ENCODE measurements at places on chromosomes 13 and 19. TPM values are rescaled to one million over a fixed set of nuclear protein-coding genes. Genes with fewer than 3 reads are reported as not detected.

AP2S1 gene
- total RNA-seq = 278 TPM

SLC6A16 gene
- total RNA-seq = 4.6 TPM

MBD3L2 gene
- total RNA-seq = 0.57 TPM

GRCh38 chr13:48891586-48891985 lies 84.1 kb upstream of the FNDC3A start:
- H3K36me3 ChIP-seq = no peaks in the 10 kb centered on the region
- DNase-seq = peak; percentile 39
- peak overlapping the region; percentile 77 for H3K27ac ChIP-seq

GRCh38 chr19:47729468-47729798 lies 15.9 kb upstream of the NOP53 start:
- H3K4me1 ChIP-seq = peaks cover 20% of the 10 kb centered on the region
- peaks cover 16% of the 10 kb centered on the region for H3K36me3 ChIP-seq
- H3K27ac ChIP-seq = peak overlapping the region; percentile 74
- peak overlapping the region; percentile 3 for H3K4me3 ChIP-seq
- peak; percentile 88 for DNase-seq
- H3K27me3 ChIP-seq = no peaks in the 10 kb centered on the region

DNA sequence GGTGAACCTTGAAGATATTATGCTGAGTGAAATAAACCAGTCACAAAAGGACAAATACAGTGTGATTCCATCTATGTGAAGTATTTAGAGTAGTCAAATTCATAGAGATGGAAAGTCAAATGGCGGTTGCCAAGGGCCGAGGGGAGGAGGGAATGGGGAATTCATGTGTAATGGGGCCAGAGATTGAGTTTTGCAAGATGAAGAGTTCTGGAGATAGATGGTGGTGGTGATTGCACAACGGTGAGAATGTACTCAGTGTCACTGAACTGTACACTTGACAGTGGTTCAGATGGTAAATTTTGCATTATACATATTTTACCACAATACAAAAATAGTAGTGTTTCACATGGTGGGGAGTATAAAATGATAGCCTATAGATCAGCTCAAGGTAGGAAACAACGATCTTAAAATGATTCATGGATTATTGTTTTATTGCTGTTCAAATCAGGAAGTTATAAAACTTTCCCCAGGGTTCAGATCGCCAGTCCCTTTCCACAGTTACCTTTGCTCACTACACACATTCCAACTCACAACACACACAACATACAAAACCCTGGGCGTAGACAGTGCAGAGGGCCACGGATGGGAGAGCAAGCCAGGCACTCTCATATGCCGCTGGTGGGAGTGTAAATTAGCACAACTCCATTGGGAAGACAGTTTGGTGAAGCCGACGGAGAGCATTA lies 219.9 kb downstream of the ZIC5 start:
- no peak overlapping the region for H3K27ac ChIP-seq
- H3K4me1 ChIP-seq = no peaks in the 10 kb centered on the region
- H3K36me3 ChIP-seq = no peaks in the 10 kb centered on the region
- H3K4me3 ChIP-seq = no peak overlapping the region
- H3K27me3 ChIP-seq = peaks cover 3% of the 10 kb centered on the region

DNA sequence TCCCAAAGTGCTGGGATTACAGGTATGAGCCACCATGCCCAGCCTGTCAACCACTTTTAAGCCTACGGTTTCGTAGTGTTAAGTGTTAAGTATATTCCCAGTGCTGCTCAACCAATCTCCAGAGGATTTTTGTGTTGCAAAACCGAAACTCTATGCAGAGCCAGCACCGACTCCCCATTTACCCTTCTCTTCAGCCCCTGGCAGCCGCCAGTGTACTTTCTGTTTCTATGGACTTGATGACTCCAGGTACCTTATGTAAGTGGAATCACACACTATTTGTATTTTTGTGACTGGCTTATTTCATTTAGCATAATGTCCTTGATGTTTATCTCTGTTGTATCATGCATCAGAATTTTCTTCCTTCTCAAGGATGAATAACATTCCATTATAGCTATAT lies 1.1 kb downstream of the SULT2A1 start:
- no peaks in the 10 kb centered on the region for H3K36me3 ChIP-seq
- no peaks in the 10 kb centered on the region for H3K27me3 ChIP-seq
- H3K4me1 ChIP-seq = no peaks in the 10 kb centered on the region
- no peak overlapping the region for H3K4me3 ChIP-seq
- no peak overlapping the region for H3K27ac ChIP-seq
- DNase-seq = no peak

- no peak overlapping the region for H3K4me3 ChIP-seq
These were observed 11.0 kb upstream of the CASP14 start for GRCh38 chr19:15038294-15038693.

GRCh38 chr19:29245215-29245614 lies 32.3 kb upstream of the UQCRFS1 start:
- no peaks in the 10 kb centered on the region for H3K4me1 ChIP-seq
- no peak overlapping the region for H3K27ac ChIP-seq
- H3K4me3 ChIP-seq = no peak overlapping the region
- H3K27me3 ChIP-seq = no peaks in the 10 kb centered on the region

GRCh38 chr19:7917267-7918061 lies 2.7 kb upstream of the SNAPC2 start:
- H3K27me3 ChIP-seq = peaks cover 22% of the 10 kb centered on the region
- no peak overlapping the region for H3K4me3 ChIP-seq
- H3K36me3 ChIP-seq = no peaks in the 10 kb centered on the region
- H3K4me1 ChIP-seq = peaks cover 30% of the 10 kb centered on the region
- no peak overlapping the region for H3K27ac ChIP-seq

DNA sequence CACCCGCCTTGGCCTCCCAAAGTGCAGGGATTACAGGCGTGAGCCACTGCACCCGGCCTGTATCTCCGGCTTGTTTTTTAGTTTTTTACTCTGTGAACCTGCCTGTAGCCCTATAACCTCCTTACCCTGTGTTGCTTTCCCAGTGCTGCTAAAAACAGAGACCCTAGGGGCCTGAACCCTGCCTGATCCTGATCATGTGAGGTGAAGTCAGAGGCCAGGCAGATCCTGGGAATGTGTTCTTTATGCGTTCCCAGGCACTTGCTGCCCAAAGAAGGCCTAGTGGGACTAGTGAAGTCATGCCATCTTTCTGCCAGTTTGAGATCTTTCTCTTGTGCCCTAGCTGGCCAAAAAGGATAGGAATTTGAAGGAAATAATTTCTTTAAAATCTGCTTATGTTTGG lies 4.6 kb downstream of the UBA2 start:
- H3K36me3 ChIP-seq = peaks cover 18% of the 10 kb centered on the region
- no peaks in the 10 kb centered on the region for H3K27me3 ChIP-seq
- H3K27ac ChIP-seq = no peak overlapping the region
- peaks cover 7% of the 10 kb centered on the region for H3K4me1 ChIP-seq

DNA sequence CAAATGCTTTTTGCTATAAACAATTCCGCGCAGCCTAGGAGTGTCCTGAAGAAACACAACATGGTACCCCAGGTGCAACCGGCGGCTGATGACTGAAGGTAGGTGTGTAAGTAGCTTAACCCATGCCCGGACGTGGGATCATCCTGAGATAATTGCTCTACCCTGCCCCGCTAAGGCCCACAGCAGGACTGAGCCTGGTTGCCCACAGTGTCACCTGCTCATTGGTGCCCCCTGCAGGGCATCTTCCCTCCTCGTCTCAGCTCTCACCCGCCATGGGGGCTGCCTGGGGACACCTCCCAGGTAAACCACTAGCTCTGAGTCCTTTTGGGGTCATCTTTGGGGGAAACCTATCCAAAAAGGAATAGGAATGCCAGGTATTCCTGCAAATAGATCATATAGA lies 22.3 kb downstream of the TMEM161A start:
- H3K4me1 ChIP-seq = peaks cover 7% of the 10 kb centered on the region

GRCh38 chr13:20964904-20965303 lies 62.4 kb upstream of the XPO4 start:
- H3K4me1 ChIP-seq = no peaks in the 10 kb centered on the region
- H3K36me3 ChIP-seq = no peaks in the 10 kb centered on the region
- no peak overlapping the region for H3K4me3 ChIP-seq
- DNase-seq = peak; percentile 40

DNA sequence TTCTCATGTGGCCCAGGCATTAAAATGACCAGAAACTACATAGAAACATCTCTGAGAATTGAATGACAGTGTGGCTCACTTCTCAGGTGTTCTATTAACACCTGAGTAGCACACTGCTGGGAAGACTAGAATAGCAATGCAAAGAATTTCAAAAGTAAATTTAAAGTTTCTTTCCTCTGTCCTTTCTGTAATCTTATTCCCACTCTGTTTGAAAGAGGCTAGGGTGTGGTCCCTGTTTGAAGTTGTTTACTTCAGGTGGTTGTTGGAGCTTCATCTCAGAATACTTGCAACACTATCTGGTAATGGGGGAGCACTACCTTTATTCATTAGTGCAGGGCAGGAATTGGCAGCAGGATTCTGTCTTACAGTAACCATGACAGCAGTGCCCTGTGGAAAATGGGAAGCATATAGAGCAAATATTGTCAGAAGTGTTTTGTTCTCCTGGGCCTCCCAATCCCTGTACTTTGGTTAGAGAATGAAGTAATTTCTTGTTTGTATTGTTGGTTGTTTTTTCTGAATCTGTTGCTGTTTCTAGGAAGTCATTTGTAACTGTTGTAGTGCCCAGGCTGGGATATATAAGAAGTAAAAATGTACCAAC lies 1210.2 kb upstream of the ATXN8OS start:
- no peaks in the 10 kb centered on the region for H3K36me3 ChIP-seq
- H3K27me3 ChIP-seq = no peaks in the 10 kb centered on the region
- no peak overlapping the region for H3K4me3 ChIP-seq
- no peak for DNase-seq
- H3K27ac ChIP-seq = no peak overlapping the region
- no peaks in the 10 kb centered on the region for H3K4me1 ChIP-seq

GRCh38 chr19:7287722-7288121 lies 6.5 kb downstream of the INSR start:
- DNase-seq = no peak
- H3K36me3 ChIP-seq = no peaks in the 10 kb centered on the region
- no peak overlapping the region for H3K27ac ChIP-seq

DNA sequence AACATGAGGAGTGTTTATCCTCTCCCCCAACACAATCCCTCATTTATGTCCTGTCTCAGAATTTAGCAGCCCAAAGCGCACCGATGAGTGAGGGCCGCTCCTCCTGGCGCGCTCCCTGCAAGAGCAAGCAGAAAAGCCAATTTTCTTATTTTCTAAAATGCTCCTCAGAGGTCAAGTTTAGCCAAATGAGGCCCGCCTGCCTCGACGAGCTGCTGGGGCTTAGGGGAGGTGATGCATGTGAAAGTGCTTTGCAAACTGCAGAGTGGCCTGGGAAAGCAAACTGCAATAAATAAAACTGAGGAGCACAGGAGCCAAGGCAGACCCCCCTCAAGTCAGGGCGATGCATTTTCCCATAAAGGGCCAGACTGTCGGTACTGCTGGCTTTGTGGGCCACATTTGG lies 29.0 kb downstream of the CAPS start:
- H3K27ac ChIP-seq = no peak overlapping the region
- no peak for DNase-seq
- peaks cover 13% of the 10 kb centered on the region for H3K36me3 ChIP-seq
- no peaks in the 10 kb centered on the region for H3K27me3 ChIP-seq

- DNase-seq = no peak
- H3K27ac ChIP-seq = peak overlapping the region; percentile 49
- no peaks in the 10 kb centered on the region for H3K27me3 ChIP-seq
- H3K4me1 ChIP-seq = peaks cover 3% of the 10 kb centered on the region
- H3K4me3 ChIP-seq = peak overlapping the region; percentile 84
- no peaks in the 10 kb centered on the region for H3K36me3 ChIP-seq
These were observed 1.5 kb downstream of the TCF3 start for GRCh38 chr19:1650650-1651567.

DNA sequence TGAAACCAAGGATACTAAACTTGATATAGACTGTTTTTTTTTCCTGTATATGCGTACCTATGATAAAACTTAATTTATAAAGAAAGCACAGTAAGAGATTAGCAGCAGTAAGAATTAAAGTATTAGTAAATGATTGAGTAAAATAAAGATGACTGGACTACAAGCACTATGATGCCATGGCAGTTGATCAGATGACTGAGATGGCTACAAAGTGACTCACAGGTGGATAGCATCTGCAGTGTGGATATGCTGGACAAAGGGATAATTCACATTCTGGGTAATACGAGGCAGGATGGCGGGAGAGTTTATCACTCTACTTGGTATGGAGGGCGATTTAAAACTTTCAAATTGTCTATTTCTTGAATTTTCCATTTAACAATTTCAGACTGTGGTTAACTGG lies 11.8 kb downstream of the HTR2A start:
- H3K4me3 ChIP-seq = no peak overlapping the region
- no peaks in the 10 kb centered on the region for H3K36me3 ChIP-seq
- no peak overlapping the region for H3K27ac ChIP-seq
- no peaks in the 10 kb centered on the region for H3K27me3 ChIP-seq
- DNase-seq = no peak
- H3K4me1 ChIP-seq = no peaks in the 10 kb centered on the region

DNA sequence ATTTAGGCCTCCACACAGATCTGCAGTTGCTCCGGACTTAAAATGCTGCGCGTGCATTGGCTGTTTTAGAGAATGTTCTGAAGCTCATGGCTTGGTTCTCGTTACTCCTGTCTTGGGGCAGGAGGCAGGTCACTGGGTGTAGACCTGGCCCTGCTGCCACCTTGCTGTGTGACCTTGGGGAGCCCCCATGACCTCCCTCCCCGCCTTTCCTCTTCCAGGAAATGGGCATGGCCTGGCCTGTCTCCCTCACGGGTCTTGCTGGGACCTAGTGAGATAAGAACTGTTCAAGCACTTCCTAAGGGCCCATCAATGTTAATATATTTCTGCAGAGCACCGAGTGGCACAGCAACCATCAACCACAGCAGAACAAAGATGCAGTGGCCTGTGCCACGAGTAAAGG lies 49.4 kb downstream of the KLF2 start:
- H3K36me3 ChIP-seq = peaks cover 3% of the 10 kb centered on the region
- H3K4me1 ChIP-seq = peaks cover 8% of the 10 kb centered on the region
- no peak for DNase-seq
- H3K27ac ChIP-seq = no peak overlapping the region
- no peaks in the 10 kb centered on the region for H3K27me3 ChIP-seq

GRCh38 chr13:51806566-51806965 lies 2.6 kb upstream of the DHRS12 start:
- peaks cover 27% of the 10 kb centered on the region for H3K4me1 ChIP-seq
- H3K27me3 ChIP-seq = no peaks in the 10 kb centered on the region
- peak; percentile 33 for DNase-seq
- H3K4me3 ChIP-seq = no peak overlapping the region
- no peak overlapping the region for H3K27ac ChIP-seq
- no peaks in the 10 kb centered on the region for H3K36me3 ChIP-seq
